Stimulated activated CD4-positive, alpha-beta T cell treated with anti-CD3 and anti-CD28 coated beads, Interleukin-4, amount 100 ng/mL, for 24 hours (primary cell): ENCODE measurements at places on chromosomes 6 and 20.

GRCh38 chr6:159501558-159501957, 191.5 kb downstream of the SOD2 start:
- no peak for DNase-seq

GRCh38 chr20:43492101-43492500, 15.4 kb upstream of the L3MBTL1 start:
- no peak for DNase-seq

DNA sequence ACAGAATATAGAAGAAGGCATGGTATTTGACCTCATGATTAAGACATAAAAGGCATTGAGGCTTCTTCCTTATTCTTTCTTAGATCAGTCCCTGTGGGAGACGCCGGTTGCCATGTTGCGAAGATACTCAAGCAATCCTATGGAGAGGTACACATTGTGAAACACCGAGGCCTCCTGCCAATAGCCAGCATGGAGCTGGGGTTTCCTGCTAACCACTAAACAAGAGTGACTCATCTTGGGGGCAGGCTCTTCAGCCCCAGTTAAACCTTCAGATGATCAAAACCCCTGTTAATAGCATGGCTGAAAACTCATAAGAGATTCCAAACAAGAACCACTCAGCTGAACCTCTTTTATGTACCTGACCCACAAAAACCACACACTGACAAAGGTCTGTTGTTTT, 478.8 kb downstream of the CD83 start:
- peak; percentile 7 for DNase-seq

DNA sequence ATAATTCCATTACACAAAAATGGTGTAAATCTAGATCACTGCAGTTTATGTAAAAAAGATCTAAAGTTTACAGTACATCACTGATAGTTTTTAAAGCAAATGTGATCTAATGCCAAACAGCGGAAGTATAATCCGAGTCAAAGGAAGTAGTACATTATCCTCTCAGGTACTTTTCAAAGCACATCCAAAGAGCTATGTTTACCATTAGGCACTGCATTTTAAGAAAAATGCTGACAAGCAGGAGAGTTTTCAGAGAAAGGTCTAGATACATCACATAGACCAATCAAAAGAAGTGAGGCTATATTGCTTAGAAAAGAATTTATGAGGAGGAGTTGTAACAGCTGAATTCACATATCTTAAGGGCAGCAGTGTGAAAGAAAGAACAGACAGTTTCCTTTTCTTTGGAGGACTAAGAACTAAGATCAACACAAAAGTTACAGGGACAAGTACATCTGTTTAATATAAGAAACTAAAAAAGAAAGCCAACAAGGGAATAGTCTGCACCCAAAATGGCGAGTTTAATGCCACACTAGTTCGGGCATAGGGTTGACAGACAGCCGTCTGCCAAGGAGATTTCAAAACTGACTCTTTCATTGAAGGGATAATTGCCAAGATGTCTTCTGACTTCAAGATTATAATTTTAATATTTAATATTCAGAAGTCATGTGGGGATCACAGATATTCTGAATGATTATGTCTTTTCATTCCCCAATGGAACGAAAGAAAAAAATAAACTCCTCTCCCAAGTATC, 1.4 kb downstream of the ZNF184 start:
- DNase-seq = no peak

DNA sequence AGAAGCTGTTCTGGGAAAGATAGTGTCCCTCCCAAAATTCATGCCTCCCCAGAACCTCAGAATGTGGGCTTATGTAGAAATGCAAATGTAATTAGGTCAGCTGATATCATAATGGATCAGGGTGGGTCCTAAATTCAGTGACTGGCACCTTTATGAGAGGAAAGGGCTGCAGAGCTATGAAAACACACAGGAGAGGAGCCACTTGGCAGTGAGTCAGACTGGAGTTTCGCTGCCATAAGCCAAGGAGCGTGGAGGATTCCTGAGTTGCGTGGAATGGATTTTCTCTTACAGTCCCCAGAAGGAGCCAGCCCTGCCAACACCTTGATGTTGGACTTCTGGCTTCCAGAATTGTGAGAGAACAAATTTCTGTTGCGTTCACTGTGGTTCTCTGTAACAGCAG, 249.8 kb upstream of the PMEPA1 start:
- DNase-seq = no peak

DNA sequence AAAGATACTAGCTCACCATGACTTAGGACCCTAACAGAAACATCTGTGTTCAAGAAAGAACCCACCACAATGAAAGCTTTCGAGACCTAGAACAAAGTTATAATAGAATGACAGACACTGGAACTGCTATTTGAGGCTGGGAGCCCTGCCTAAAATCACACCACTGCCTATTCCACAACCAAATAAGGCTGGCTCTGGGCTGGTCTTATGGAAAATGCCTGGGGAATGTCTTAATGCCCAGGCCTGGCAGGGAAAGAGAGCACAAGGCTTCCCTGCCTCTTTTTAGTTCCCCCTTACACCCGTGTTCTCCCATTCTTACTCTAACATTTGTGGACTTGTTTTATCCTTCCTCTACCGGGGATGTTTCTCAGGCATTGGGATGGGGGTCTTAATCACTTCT, 5.6 kb upstream of the METTL24 start:
- DNase-seq = no peak

DNA sequence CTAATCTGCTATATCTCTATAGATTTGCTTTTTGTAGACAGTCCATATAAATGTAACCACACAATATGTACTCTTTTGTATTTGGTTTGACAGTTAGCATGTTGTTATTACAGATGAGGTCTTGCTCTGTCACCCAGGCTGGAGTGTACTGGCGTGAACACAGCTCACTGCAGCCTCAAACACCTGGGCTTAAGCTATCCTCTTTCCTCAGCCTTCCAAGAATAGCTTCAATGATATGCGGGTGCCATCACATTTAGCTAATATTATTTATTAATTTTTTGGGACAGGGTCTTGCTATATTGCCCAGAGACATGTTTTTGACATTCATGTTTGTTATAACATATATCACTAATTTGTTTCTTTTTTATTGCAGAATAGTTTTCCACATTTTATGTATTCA, 10.8 kb downstream of the REPS1 start:
- no peak for DNase-seq

DNA sequence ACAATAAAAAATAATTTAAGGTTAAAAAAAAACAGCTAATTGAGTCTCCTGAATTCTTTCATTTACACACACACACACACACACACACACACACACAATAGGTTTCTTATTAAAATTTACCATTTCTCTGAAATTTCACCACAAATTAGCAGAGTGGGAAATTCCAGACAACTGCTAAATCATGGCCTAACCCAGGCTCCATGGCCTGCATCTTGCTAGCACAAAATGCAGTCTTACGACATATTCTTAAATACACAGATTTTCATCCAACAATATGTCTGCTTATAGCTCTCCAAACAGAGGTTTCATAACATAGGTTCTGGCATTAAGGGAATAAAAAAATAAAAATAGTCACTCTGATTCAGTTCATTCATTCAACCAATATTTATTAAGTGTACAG, 46.9 kb downstream of the SOD2 start:
- no peak for DNase-seq

GRCh38 chr20:6046432-6046831, 7.4 kb downstream of the LRRN4 start:
- no peak for DNase-seq
